ENCODE measurements at places on chromosomes 12 and 14. TPM values are rescaled to one million over a fixed set of nuclear protein-coding genes. Genes with fewer than 3 reads are reported as not detected.

Gene SLC8A3
- 1.3 TPM for total RNA-seq

DNA sequence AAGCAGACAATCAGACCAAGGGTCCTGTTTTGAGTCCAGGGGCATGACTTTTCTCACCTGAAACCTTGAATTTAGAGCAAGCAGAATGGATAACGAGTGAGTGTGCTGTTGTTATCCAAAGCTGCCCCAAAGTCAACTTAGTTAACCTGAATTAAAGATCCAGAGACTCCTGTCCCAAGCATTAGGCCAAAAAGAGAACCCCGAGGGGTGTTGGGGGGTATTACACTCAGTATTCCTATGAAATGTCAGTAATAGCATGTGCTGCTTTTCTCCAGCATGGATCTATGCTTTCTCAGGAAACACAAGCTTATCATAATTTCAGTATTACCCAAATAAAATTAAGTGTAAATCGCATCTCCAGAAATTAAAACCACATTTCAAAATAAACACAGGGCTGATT lies 19.0 kb downstream of the EIF4B start:
- H3K4me1 ChIP-seq, result no peaks in the 10 kb centered on the region
- no peaks in the 10 kb centered on the region for H3K27me3 ChIP-seq
- no peak overlapping the region for H3K4me3 ChIP-seq
- peaks cover 32% of the 10 kb centered on the region for H3K36me3 ChIP-seq
- H3K27ac ChIP-seq, result no peak overlapping the region

DNA sequence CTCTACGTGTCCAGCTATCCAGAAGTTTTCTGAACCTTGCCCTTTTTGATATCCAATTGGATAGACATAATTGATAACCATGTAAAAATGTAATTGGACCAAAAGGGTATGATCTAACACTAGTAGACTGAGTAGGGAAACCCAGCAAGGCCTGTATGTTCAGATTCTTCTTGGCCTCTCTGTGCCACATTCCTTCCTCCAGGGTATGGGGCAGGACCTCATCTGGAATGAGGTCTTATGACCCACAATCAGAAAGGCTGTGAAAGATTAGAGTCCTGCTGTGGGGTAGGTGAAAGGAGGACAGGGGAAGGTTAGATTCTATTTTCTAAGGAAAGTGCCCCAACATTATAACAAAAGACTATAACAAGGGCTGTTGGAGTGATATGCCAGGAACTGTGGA lies 51.3 kb upstream of the A2ML1 start:
- no peaks in the 10 kb centered on the region for H3K27me3 ChIP-seq
- H3K36me3 ChIP-seq, result peaks cover 67% of the 10 kb centered on the region
- peak overlapping the region; percentile 86 for H3K27ac ChIP-seq
- DNase-seq, result no peak
- H3K4me1 ChIP-seq, result no peaks in the 10 kb centered on the region
- H3K4me3 ChIP-seq, result peak overlapping the region; percentile 55

- no peaks in the 10 kb centered on the region for H3K4me1 ChIP-seq
- H3K36me3 ChIP-seq, result peaks cover 47% of the 10 kb centered on the region
Measured at GRCh38 chr14:60133487-60133886, 31.7 kb downstream of the DHRS7 start.

Gene TAPBPL
- total RNA-seq, result 21.1 TPM

GRCh38 chr14:57641776-57642175 lies 148.1 kb upstream of the CCDC198 start:
- no peak for DNase-seq
- no peaks in the 10 kb centered on the region for H3K27me3 ChIP-seq
- H3K4me3 ChIP-seq, result no peak overlapping the region
- no peaks in the 10 kb centered on the region for H3K36me3 ChIP-seq

DNA sequence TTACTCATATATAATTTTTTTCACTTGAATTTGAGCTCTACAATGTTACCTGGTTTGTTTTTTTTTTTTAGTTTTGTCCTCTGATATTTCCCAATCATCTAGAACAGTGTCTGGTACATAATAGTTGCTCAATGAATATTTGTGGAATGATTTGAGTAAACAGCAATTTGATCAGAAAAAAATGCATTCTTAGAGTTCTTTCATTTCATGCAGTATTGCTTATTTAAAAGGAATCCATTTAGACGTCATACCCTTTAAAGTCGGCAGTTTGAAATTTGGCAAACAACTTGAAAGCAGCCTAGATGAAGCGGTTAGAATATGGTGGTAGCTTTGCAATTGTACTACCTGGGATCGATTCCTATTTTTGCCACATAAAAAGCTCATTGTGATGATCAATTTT lies 140.0 kb downstream of the PDE3A start:
- no peak overlapping the region for H3K4me3 ChIP-seq
- no peaks in the 10 kb centered on the region for H3K36me3 ChIP-seq
- no peak for DNase-seq
- H3K27me3 ChIP-seq, result no peaks in the 10 kb centered on the region

Gene PHETA1
- total RNA-seq, result 27.4 TPM

GRCh38 chr14:78836777-78837176 lies 666.6 kb downstream of the NRXN3 start:
- DNase-seq, result no peak
- H3K36me3 ChIP-seq, result no peaks in the 10 kb centered on the region
- H3K4me3 ChIP-seq, result no peak overlapping the region
- peaks cover 67% of the 10 kb centered on the region for H3K27me3 ChIP-seq
- no peak overlapping the region for H3K27ac ChIP-seq

GRCh38 chr12:89949457-89950195 lies 241.0 kb upstream of the ATP2B1 start:
- H3K27ac ChIP-seq, result peak overlapping the region; percentile 24

DNA sequence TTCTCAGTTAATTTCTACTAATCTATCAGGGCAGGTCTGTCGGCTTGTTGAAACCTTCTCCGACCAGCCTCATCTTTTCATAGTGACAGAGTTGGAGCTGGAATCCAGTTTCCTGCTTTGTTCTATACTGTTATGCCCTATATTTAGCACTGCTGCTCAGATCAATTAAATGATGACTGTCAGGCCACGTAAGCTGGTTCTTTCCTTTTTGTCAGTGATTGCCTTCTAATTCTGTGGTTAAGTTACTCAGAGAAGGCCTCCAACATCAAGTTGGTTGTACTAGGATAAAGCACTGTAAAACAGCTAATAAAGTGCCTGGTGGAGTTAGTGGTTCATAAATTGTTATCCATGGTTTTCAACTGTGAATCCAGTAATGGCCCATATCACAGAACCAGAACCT lies 22.6 kb downstream of the DERA start:
- H3K36me3 ChIP-seq, result peaks cover 28% of the 10 kb centered on the region
- peaks cover 17% of the 10 kb centered on the region for H3K4me1 ChIP-seq
- no peak overlapping the region for H3K27ac ChIP-seq
- H3K4me3 ChIP-seq, result no peak overlapping the region
- DNase-seq, result no peak
- no peaks in the 10 kb centered on the region for H3K27me3 ChIP-seq

DNA sequence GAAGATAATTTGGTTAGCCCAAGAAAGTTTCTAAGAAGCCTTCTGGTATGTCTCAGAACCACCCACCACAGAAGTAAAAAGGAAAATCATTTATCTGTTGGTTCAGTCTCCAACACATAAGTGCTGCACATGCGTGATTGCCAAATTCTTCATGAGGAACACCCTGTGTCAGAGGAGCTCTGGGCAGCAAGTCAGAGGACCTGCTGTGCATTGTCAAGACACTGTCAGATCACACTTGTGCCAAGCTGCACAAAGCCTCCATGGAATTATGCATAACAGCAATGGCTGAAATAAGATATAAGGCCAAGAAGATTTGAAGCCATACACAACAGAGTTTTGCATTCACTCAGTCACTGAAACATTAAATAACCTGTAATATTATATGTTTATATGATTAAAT lies 1304.7 kb upstream of the FLRT2 start:
- DNase-seq, result no peak
- H3K4me1 ChIP-seq, result peaks cover 10% of the 10 kb centered on the region
- no peak overlapping the region for H3K27ac ChIP-seq
- H3K4me3 ChIP-seq, result no peak overlapping the region
- no peaks in the 10 kb centered on the region for H3K27me3 ChIP-seq

Gene ETFRF1
- 33.6 TPM for total RNA-seq

- no peak overlapping the region for H3K27ac ChIP-seq
- H3K4me3 ChIP-seq, result no peak overlapping the region
- H3K4me1 ChIP-seq, result peaks cover 51% of the 10 kb centered on the region
- H3K27me3 ChIP-seq, result no peaks in the 10 kb centered on the region
- H3K36me3 ChIP-seq, result no peaks in the 10 kb centered on the region
Measured at GRCh38 chr12:116136340-116136739, 141.2 kb downstream of the MED13L start.

DNA sequence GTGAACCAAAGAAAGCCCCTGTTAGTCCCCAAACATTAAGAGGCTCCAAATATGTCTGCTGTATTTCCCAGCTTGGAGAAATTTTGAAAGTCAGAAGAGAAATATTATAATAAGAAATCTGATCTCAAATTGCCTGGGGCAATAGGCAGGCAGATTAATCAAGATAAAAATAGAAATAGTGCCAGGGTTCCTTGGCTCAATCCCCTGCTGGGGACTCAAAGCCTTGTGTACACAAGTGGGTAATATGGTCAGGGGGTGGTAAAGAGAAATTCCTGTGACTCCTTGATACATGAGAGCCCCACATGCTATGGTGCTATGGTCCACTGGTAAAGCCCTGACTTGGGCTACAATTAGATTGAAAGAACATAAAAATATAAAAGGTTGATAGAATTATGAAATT lies 41.3 kb upstream of the ARID2 start:
- no peaks in the 10 kb centered on the region for H3K27me3 ChIP-seq
- H3K4me3 ChIP-seq, result no peak overlapping the region
- H3K36me3 ChIP-seq, result no peaks in the 10 kb centered on the region
- no peak for DNase-seq
- H3K27ac ChIP-seq, result no peak overlapping the region

DNA sequence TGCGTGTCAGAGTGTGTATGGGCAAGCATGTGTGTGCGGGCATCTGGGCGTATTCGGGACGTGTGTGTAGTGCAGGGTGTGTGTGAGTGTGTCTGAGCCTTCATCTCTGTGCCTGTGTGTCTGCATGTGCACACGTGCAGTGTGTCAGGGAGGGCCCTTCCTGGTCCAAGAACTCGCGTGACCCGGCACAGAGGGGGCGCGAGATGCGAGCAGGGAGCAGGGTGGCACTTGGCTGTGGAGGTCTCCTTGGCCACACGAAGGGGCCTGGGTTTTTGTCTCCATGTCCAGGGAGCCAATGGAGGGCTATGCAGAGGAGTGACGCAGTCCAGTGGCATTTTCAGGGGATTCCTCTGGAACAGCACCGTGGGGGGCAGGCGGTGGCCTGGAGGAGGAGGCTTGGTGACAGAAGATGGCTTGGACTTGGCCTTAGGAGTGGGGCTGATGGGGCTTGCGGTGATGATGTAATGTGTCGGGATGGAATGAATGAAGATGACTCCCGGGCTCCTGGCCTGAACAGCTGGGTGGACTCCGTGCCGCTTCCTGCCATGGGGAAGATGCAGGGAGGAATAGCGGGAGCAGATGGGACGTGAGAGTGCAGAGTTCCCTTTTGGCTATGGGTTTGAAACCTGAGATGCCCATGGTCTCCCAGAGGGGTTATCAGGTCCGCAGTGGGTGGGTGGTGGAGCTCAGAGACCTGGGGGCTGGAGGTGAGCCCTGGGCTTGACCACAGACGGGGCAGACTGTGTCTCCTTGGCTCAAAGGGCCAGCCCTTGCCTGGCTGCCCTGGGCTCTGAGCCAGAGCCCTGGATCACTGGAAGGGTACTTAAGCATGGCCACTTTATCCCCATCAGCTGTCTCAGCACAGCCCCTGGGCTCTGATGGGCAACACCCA lies 208.3 kb downstream of the PHETA1 start:
- H3K36me3 ChIP-seq, result no peaks in the 10 kb centered on the region
- H3K27ac ChIP-seq, result no peak overlapping the region
- peaks cover 14% of the 10 kb centered on the region for H3K27me3 ChIP-seq
- H3K4me1 ChIP-seq, result peaks cover 18% of the 10 kb centered on the region

GRCh38 chr14:70881549-70882177 lies 25.6 kb upstream of the PCNX1 start:
- DNase-seq, result no peak
- peaks cover 4% of the 10 kb centered on the region for H3K27me3 ChIP-seq
- H3K4me1 ChIP-seq, result peaks cover 1% of the 10 kb centered on the region
- H3K4me3 ChIP-seq, result no peak overlapping the region

GRCh38 chr14:28577711-28578131 lies 188.9 kb upstream of the FOXG1 start:
- no peaks in the 10 kb centered on the region for H3K36me3 ChIP-seq
- H3K4me1 ChIP-seq, result no peaks in the 10 kb centered on the region
- DNase-seq, result no peak
- H3K27ac ChIP-seq, result no peak overlapping the region
- H3K27me3 ChIP-seq, result no peaks in the 10 kb centered on the region

- no peak overlapping the region for H3K27ac ChIP-seq
- H3K4me1 ChIP-seq, result peaks cover 14% of the 10 kb centered on the region
- H3K4me3 ChIP-seq, result no peak overlapping the region
- H3K36me3 ChIP-seq, result no peaks in the 10 kb centered on the region
- no peak for DNase-seq
Measured at GRCh38 chr12:67449591-67450052, 180.5 kb downstream of the CAND1 start.

DNA sequence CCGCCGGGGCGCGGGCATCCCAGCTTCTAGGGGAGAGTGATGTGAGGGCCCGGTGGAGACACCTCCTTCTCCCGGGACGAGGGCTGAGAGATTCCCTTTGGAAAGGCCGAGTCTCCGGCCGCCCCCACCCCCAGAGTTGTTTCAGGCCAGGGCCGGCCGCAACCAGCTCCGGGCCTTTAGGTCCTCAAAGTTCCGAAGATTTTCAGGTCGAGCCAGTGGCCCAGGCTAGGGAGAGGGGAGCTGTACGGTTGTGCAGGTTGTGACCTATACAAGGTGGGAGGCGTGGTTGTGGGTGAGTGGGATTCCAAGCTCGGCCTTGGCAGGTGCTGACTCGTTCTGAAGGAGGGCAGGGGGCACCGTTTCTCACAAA lies 18.4 kb upstream of the ANKRD33 start:
- H3K36me3 ChIP-seq, result no peaks in the 10 kb centered on the region
- H3K27ac ChIP-seq, result peak overlapping the region; percentile 50
- peak overlapping the region; percentile 72 for H3K4me3 ChIP-seq
- DNase-seq, result no peak

DNA sequence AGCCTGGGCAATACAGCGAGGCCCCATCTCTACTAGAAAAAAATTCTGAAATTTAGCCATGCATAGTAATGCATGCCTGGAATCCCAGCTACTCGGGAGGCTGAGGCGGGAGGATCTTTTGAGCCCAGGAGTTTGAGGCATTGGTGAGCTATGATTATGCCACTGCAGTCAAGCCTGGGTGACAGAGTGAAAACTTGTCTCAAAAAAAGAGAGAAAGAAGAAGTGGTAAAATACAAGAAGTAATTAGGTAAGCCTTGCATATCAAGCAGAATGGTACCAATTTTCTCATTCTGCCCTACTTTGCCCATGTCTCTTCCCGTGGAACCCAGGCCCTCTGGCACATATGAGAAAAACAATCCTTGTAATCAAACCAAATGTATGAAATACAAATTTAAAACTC lies 70.7 kb downstream of the SUSD6 start:
- H3K36me3 ChIP-seq, result peaks cover 5% of the 10 kb centered on the region
- H3K4me3 ChIP-seq, result no peak overlapping the region
- H3K4me1 ChIP-seq, result peaks cover 19% of the 10 kb centered on the region
- DNase-seq, result no peak
- H3K27ac ChIP-seq, result peak overlapping the region; percentile 27

- no peak overlapping the region for H3K27ac ChIP-seq
- H3K36me3 ChIP-seq, result peaks cover 4% of the 10 kb centered on the region
- no peak for DNase-seq
- H3K4me1 ChIP-seq, result peaks cover 6% of the 10 kb centered on the region
- H3K4me3 ChIP-seq, result no peak overlapping the region
- peaks cover 6% of the 10 kb centered on the region for H3K27me3 ChIP-seq
Measured at GRCh38 chr14:100467939-100468338, 119.3 kb downstream of the BEGAIN start.

Gene LRP1-AS
- total RNA-seq, result not detected
